ENCODE measurements at places on chromosomes 16 and 17.

DNA sequence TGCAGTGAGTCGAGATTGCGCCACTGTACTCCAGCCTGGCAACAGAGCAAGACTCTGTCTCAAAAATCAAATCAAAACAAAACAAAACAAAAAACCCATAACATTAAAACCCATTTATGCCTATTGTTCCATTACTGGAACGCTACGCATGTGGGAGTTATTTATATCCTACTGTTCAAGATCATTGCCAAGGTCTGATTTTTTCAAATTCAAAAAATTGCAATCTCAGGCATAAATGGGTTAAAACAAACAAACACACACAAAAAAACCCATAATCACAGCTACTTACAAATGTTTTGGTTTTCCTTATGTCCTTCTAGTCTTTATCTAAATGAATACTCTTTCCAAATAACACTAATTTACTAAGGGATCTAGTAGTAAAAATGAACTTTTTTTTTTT, 17.8 kb downstream of the GJC1 start:
- DNase-seq = no peak

- DNase-seq = no peak
These were observed 3.1 kb upstream of the KRTAP3-2 start for GRCh38 chr17:41002814-41003213.

- no peak for DNase-seq
These were observed 49.0 kb downstream of the KANSL1 start for GRCh38 chr17:46144246-46144645.

DNA sequence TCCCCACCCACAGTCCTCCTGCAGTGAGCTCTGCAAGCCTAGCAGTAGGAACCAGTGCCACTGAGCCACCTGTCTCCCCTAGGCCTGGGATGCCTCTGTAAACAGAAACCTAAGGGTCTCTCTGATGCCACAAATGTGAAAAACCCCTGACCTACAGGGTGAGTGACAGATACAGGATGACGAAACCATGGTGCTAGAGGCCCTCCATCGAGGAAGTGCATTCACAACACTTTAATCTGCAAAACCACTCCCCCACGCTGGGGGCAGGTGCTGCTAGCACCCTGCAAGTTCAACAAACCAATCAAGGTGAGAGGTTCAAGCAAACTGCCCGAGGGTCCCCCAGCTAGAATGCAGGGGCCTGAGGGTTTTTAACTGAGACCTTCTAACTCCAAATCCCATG, 59.5 kb downstream of the CDYL2 start:
- no peak for DNase-seq

DNA sequence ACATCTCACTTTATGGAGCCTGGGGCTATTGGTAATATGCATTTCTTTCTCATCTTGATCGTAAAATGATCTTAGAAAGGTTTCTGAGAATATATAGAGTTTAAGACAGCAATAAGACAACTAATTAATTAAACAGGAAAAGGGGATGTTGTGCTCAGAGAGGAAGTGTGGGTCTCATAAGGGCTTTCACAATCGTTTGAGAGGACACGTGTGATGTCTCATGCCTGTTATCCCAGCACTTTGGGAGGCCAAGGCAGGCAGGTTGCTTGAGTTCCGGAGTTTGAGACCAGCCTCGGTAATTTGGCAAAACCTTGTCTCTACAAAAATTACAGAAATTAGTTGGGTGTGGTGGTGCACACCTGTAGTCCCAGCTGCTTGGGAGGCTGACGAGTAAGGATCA, 295.6 kb downstream of the WWOX start:
- DNase-seq = no peak

DNA sequence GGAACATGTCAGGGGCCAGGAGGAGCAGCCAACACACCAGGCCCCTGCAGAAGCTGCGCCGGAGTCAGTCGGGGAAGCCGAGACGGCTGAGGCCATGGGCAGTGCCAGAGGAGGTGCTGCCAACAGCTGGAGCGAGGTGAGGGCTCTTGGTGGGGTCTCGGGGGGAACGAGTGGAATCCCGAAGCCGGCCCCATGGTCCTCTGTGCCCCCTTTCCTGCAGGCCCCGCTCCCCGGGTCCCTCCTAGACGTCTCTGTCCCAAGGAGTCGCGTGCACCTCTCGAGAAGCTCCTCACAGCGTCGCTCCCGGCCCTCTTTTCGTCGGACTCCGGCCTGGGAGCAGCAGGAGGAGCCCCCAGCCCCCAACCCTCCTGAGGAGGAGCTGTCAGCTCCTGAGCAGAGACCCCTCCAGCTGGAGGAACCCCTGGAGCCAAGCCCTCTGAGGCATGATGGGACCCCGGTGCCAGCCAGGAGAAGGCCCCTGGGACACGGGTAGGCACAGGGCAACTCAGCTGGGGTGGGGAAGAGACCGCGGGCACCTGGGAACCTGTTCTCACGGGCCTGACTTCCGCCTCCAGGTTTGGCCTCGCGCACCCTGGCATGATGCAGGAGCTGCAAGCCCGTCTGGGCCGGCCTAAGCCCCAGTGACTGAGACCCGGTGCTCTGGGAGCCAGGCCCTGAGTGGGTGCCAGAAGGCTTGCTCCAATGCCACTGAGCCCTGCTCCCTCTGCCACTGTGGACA, 3.6 kb downstream of the APOBR start:
- DNase-seq = no peak

DNA sequence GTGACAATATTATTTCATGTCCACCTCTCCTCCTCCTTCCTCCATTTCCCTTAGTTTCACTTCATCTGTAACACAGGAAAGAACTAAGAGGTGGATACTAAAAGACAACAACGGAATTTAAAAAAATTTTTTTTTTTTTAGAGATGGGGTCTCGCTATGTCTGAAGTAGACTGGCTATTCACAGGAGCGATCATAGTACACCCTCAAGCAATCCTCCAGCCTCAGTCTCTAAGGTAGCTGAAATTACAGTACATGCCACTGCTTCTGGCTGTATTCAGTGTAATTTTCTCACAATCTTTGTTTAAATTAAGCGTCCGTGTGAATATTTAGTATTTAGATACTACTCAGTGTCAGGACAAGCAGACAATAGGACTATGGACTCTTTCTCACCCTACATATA, 35.6 kb downstream of the FBXL20 start:
- no peak for DNase-seq

GRCh38 chr17:60158751-60159478, 9.1 kb downstream of the CA4 start:
- no peak for DNase-seq

DNA sequence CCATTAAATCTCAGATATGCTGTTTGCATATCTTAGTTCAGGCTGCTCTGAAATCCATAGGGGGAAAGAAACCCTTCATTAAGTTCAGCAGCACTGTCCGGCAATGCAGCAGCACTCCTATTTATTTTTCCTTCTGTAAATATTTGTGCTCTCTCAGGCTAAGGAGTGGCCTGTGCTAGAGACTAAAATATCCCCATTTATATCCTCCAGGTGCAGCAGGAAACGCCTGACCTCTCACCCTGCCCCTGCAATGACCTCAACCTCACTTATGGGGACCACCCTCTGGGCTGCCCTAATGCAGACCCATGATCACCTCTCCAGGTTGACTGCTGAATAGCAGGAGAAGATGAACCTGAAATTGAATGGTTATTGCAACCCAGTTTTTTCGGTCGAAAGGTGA, 165.0 kb upstream of the ELAC2 start:
- DNase-seq = no peak

GRCh38 chr16:35560637-35560984, 2101.2 kb downstream of the TP53TG3F start:
- no peak for DNase-seq

- DNase-seq = no peak
These were observed 380.7 kb upstream of the PSMD7 start for GRCh38 chr16:73915935-73916334.

DNA sequence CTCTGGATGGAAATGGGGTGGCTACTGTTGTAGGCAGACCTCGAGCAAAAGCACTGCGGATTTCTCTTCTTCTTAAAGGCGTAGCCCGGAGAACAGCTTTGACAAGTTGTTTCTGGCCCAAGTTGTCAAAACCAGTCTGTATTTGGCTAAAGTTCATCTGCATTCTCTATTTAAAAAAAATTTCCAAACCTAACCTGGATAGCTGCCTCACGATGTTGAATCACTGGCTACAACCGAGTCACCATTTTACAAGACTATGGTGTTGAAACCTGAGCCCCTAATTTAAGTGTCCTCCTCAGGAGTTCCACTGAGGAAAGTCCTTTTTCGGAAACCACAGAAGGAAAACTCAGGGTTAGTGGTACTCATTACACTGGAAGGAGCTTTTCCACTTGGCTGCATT, 1.5 kb downstream of the SLC16A6 start:
- DNase-seq = no peak
